ENCODE measurements at places on chromosomes 13 and 19.

- DNase-seq: no peak
These were observed 3.9 kb downstream of the SAE1 start for GRCh38 chr19:47134545-47134944.

DNA sequence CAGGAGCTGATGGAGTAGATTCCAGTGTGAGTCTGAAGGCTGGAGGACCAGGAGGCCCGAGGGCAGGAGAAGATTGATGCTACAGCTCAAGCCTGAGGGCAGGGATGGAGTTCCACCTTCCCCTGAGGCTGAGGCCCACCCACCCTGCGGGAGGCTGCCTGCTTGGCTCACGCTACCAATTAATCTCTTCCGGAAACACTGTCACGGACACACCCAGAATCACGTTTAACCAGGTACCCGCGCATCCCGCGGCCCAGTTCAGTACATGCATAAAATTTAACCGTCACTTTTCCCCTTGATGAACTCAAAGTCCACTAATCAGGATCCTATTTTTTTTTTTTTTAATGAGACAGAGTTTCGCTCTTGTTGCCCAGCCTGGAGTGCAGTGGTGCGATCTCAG is 5.2 kb upstream of the ZNF628 start:
- no peak for DNase-seq

DNA sequence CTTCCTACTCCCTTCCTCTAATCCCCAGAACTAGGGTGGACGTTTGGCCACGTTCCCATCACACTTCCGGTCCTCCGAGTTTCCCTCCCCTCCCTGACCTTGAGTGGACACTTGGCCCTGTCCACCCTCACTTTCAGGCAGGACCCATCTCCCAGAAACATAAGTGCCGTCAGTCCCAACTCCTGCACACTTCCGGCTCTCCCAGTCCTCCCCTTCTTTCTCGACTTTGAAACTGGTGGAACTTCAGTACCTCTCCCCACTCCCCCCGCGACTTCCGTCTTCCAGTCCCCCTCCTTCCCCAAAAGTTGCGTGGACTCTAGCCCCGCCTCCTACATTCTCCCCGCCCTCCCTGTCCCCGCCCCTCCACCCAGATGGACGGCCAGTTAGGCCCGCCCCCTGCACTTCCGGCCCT is 278 bp upstream of the ZNF274 start:
- peak; percentile 59 for DNase-seq

GRCh38 chr13:92602560-92602959 is 624.0 kb upstream of the GPC6 start:
- DNase-seq: no peak

Data from AG09309 (cell line).